Left lung (tissue), 14 donors: ENCODE measurements at places on chromosomes 11 and 22. TPM values are rescaled to one million over a fixed set of nuclear protein-coding genes. Genes with fewer than 3 reads are reported as not detected.

The SNX19 gene
- 42.5 TPM for polyA plus RNA-seq

The EPS8L2 gene
- 52.5 TPM for polyA plus RNA-seq

The MS4A15 gene
- not detected for polyA plus RNA-seq

The RGL4 gene
- polyA plus RNA-seq = 3.8 TPM

The MMP20 gene
- polyA plus RNA-seq = not detected

The DTX4 gene
- 68.7 TPM for polyA plus RNA-seq

The OR8G5 gene
- polyA plus RNA-seq = not detected

The CCDC87 gene
- polyA plus RNA-seq = 0.07 TPM

The MRGPRF gene
- 5.4 TPM for polyA plus RNA-seq

The SMC1B gene
- 0.32 TPM for polyA plus RNA-seq

The TRIM49 gene
- polyA plus RNA-seq = not detected

The SERPINH1 gene
- polyA plus RNA-seq = 409 TPM

The GRAMD1B gene
- 4.5 TPM for polyA plus RNA-seq

The CCND1 gene
- 222 TPM for polyA plus RNA-seq

The KRTAP5-10 gene
- polyA plus RNA-seq = 0.14 TPM

The FIBIN gene
- polyA plus RNA-seq = 4.3 TPM

The OR5B21 gene
- not detected for polyA plus RNA-seq

The PARVG gene
- 3.6 TPM for polyA plus RNA-seq

The EFCAB6 gene
- polyA plus RNA-seq = 4.0 TPM

The RAG1 gene
- 1.6 TPM for polyA plus RNA-seq

The FGF3 gene
- not detected for polyA plus RNA-seq

The MRGPRE gene
- polyA plus RNA-seq = not detected

The PTPRCAP gene
- polyA plus RNA-seq = 2.7 TPM

The PANX3 gene
- not detected for polyA plus RNA-seq

The TSGA10IP gene
- polyA plus RNA-seq = 0.79 TPM

The PEX16 gene
- polyA plus RNA-seq = 11.4 TPM

The OR51B5 gene
- polyA plus RNA-seq = 0.61 TPM

The RTN4R gene
- 3.7 TPM for polyA plus RNA-seq

The KCTD14 gene
- polyA plus RNA-seq = 8.9 TPM

The OSM gene
- 1.3 TPM for polyA plus RNA-seq

The NLRX1 gene
- 9.9 TPM for polyA plus RNA-seq

The P2RY2 gene
- polyA plus RNA-seq = 1.1 TPM

The CCDC89 gene
- polyA plus RNA-seq = 6.8 TPM

The KRTAP5-11 gene
- polyA plus RNA-seq = not detected

The DNAJB7 gene
- polyA plus RNA-seq = 1.2 TPM

The GPR83 gene
- 0.37 TPM for polyA plus RNA-seq

The CAPRIN1 gene
- polyA plus RNA-seq = 246 TPM

The TPBGL gene
- polyA plus RNA-seq = 0.28 TPM

The RIMBP3C gene
- polyA plus RNA-seq = 0.23 TPM

The RAPSN gene
- polyA plus RNA-seq = 0.49 TPM
